ENCODE measurements at places on chromosomes 7 and 10.

DNA sequence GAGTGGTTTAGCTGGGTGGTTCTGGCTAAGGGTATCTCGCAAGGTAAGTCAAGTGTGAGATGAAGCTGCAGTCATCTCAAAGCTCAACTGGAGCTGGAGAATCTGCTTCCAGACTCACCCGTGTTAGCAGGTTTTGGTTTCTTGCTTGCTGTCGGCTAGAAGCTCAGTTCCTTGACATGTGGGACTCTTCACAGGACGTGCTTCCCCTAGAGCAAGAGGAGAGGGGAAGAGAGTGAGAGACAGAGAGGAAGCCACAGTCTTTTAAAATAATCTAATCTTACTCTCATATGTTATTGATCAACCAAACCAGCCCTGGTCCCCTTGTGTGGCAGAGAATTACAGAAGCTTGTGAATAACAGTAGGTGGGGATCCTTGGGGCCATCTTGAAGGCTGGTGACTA, 199.5 kb downstream of the REEP3 start:
- DNase-seq, result no peak

GRCh38 chr7:27143950-27144780, 684 bp upstream of the HOXA5 start:
- DNase-seq, result no peak

DNA sequence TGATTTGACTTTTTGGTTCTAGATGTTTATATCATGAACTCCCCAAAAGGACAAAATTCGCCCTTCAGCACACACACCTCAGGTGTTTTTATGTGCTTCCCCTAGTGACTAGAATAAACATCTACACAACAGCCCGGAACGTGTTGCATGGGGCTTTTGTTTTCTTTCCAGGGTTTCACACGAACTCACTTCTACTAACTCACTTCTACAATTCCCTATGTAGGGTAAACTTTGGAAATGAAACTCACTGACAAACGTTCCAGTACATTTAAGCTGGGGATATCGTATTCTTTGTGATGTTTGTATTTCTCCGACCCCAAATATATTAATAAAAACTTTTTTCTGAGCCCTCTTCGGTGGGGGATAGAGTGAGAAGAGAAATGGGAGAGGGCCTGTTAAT, 1.4 kb downstream of the TRA2A start:
- DNase-seq, result no peak

DNA sequence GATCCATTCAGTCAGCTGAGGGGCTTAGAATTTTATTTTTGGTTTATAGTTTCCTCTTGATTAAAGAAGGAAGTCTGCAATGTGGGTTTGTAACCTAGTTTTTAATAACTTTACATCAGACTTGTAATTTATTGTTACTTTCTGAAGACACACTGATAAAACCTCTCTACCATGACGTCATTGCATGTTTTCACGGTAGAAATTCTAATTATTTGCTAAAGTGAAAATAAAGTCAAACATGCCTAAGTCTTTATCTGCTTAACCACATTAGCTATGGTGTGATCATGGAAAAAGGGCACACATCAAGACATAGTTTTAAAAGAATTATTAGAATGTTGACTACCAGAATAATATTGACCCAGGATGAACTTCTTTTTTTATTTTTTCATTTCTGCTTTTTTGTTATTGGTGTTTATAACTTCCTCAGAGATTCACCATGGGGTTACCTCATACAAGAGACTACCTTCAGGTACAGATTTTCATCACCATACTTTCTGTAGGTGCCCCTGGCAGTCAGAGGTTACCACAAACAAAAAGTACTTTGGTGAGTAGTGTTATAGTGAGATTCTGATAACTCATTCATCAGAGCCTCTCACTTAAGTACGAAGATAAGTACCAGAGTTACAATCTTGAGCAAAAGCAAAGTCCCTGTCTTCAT, 7.0 kb upstream of the PANK1 start:
- no peak for DNase-seq

DNA sequence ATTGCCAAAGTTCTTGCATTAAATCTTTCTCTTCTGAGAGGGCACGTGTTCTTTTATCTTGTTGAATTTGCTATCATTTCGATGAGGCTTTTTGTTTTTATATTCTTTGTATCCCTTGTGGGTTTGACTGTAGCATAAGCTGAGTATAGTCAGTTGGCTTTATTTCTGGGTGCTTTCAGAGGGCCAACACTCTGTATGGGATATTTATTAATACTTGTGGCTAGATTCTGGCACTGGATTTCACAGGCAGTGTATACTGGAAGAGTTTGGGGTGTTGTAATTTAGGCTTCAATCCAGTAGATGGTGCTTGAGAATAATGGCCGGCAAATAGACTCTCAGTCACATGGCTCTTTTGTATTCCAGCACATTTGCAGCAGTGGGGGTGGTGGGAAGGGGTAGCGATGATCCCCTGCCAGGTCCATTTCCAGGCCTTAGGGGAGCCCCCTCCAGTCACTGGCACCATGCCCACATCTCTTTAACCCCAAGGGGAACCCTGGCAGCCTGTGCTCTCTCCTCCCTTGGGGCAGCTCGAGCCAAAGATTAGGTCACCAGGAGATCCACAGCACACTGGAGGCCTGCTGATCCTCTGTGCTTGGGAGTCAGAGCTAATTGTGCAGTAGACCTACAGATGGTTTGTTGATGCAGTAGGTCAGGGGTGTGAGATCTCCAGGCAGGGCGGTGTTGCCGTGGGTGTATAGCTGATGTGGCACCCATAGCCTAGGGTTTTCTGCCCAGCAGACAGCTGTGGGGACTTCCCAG, 81.8 kb downstream of the PTPN20 start:
- DNase-seq, result no peak

DNA sequence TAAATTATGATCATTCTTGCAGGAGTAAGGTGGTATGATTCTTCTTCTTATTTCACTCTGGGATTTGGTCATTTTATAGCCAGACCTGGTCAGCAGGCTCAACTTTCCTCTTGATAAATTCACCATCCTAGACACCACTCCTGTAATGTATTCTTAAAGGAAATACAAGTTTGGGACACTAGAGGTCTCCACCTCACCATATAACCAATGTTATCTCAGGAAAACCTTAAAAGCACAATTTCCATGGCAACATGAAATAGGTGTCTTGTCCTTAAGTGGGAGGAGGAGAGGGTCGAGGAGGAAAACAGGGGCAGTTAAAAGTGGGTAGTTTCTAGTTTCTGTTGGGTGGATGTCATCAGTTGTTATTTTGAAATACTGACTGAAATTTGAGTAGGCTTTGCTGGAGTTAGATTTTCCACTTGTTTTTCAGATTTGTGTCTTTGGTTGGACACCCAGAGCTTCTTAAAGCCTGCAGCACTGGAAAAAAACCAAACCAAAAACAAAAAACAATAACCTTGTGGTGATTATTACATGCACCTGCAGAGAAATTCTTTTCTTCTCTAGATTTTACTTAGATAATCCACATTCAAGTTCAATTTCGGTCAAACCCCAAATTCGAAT, 163.1 kb downstream of the PRKCQ start:
- DNase-seq, result no peak

DNA sequence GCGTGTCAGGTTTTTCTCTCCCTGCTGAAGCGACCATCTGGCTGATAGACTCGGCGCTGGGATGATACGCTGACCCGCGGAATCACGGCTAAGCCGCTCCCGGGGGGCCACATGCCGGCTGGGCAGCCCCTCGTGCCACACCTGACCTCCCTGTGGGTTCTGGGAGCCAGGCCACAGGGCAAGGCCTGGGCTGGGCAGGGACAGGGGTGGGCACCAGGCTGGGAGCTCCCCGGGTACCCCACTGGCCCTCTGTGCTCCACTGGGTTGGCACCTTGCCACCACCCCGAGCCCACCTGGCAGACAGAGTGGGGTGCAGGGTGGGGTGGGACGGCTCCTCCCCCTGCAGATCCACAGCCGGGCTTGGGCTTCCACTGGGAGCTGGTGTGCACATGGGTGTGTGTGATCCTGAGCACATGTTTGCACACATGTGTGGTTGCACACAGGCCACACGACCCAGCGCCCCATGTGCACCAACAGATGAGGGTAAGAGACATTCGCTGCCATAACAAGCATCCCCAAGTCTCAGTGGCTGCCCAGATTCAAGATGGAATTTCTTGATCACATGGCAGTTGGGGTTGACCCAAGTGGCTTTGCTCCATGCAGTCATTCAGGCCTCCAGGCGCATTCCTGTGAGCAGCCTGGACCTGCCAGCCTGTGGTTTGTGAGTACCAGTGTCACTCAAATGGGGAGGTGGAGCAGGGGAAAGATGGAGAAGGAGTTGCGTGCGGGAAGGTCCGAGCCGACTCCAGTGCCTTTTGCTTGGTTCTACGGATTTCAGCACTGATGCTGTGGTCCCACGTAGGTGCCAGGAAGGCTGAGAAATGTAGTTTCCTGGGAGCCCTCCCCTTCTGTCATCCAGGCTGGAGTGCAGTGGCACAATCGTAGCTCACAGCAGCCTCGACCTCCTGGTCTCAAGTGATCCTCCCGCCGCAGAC, 79.7 kb downstream of the UNCX start:
- no peak for DNase-seq

GRCh38 chr7:96663457-96663856, 46.2 kb downstream of the SEM1 start:
- DNase-seq, result no peak

- DNase-seq, result no peak
Observed at GRCh38 chr10:113692271-113692670, 12.6 kb downstream of the CASP7 start.

DNA sequence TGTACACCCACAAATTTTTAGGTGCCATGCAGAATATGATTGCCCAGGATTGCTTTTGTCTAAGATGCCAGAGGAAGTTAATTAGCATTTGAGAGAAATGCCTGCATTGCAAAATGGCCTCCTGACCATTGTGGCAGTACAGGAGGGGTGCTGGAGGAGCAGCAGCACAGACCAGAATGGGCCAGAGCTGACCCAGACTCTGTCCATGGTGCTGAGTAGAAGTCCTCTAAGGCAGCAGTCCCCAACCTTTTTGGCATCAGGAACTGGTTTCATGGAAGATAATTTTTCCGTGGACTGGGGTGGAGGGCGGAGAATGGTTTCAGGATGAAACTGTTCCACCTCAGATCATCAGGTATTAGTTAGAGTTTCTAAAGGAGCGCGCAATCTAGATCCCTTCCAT, 217.8 kb upstream of the AGK start:
- no peak for DNase-seq

- DNase-seq, result no peak
Observed at GRCh38 chr10:130799532-130799931, 512.0 kb downstream of the TCERG1L start.

DNA sequence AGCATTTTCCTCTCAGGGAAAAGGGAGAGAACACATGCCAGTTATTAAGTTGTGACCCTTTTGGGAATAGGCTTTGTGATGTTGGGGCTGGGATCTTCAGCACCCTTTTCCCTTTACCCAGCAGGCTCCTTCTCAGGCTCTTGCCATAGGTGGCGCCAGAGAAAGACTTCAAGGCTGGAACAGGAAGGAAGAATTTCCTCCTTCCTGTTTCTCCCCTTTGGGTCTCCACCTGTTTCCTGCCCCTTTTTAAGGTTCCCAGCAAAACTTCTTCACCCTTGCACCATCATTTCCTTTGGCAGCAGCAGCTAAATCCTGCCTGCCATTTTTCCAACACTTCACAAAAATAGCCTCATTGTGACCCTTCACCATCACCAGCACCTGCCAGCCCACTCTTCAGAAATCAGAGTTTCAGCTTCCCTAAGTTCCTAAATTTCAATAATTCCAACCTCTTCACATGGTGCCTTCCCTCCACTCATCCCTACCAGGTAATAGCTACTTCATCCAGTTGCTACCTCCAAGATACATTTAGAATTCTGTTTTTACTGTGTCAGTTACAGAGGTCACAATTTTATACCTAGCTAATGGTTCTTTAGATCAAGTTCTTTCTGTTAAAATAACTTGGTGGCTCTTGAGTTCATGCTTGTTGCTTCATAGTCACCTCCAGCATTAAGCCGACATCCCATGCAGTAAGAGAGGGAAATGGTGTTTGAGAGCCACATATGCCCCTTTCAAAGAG, 22.4 kb upstream of the FOXK1 start:
- DNase-seq, result no peak

DNA sequence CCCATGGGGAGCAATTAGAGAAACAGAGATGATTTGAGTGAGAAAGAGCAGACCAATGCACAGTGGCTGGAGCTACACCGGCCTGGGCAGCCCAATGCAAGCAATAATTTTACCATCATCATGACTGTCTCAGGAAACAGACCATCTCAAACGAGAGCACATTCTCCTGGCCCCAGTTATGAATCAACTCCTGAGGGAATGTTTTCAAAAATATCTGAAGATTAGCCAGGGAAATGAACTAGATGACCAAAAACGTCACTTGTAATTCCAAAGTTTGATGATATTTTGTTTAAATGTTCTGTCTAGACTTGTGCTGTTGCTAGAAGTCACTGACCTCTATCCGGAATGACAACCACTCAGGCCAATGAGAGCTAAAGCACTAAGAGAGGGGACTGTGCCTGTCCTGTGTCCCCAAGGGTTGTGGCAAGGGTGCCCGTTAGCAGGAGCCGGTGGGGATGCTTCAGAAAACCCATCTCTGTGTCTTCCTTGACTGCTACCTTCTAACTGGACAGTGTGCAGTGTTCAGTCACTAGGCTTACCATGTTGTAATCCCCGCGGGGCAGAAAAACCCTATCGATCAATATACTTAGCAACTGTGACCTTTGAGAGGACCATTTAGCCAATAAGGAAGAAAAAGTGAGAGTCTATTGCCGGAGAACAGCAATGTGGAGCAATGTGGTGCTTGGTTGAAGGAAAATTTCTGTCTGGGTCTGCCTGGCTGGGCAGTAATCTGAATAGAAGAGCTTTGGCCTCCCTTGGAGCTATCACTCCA, 202.4 kb downstream of the ADAM12 start:
- DNase-seq, result no peak

- no peak for DNase-seq
Observed at GRCh38 chr7:44615149-44615611, 8.8 kb downstream of the OGDH start.

GRCh38 chr10:14592026-14592425, 182.7 kb downstream of the FAM107B start:
- DNase-seq, result no peak

DNA sequence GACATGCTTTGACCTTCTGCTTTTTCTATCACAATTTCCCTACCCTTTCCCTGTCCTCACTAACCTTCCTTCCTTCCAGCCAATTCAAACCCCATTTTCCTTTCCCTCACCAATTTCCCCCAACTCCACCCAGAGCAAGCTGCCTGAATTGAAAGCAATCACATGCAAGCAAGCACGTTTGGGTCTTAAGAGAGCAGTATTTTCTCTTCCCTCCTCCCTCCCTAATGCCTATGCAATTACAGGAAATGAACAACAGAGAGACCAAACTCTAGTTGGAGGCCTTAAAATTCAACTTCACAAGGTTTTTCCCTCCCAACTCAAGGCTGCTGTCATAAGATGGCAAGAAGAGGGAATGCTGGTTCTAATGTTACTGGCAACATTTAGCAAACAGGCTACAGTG, 117.2 kb downstream of the MYOF start:
- DNase-seq, result no peak

GRCh38 chr7:28065308-28065707, 115.3 kb downstream of the JAZF1 start:
- DNase-seq, result no peak

GRCh38 chr10:50286517-50286916, 35.2 kb upstream of the ASAH2 start:
- DNase-seq, result no peak

All from bone marrow (tissue), 2 donors.